ENCODE measurements at places on chromosomes 3 and 15.

DNA sequence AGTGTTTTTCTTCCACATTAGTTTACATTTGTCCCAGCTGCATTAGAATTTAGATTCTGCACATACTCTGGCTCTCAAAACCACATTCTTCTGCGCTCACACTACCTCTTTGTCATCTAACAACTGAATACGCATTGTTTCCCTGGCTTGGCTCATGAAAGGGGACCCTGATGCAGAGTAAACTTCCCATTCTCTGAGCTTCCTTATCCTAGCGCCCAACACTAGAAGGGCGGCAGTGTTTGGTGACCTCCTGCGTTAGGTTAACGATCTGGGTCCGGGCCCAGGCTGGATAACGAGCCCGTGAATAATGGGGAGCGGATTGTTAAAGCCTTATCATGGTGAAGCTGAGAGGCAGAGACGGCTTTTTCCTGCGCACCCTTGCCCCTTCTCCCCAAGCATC is 63.9 kb downstream of the ETV5 start:
- no peak for DNase-seq

DNA sequence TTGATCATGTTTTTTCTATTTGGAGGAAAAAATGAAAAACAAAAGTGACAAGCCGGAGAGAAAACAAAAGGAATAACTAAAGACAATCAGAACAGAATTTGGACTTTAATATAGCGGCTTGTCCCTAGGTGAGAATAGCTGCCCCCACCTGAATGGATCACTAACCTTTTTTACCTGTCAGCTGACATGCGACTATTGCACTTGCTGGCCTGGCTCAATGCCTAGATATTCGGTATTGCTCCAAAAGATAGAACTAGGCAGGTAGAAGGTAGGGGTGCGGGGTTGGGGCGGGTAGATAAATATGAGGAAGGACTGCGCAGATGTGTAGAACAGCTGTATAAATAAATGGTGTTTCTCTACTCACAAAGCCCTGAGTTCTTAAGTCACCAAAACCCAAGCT is 650 bp upstream of the MORC1 start:
- DNase-seq = no peak

- no peak for DNase-seq
Observed at GRCh38 chr15:22958487-22959280, 21.5 kb downstream of the CYFIP1 start.

DNA sequence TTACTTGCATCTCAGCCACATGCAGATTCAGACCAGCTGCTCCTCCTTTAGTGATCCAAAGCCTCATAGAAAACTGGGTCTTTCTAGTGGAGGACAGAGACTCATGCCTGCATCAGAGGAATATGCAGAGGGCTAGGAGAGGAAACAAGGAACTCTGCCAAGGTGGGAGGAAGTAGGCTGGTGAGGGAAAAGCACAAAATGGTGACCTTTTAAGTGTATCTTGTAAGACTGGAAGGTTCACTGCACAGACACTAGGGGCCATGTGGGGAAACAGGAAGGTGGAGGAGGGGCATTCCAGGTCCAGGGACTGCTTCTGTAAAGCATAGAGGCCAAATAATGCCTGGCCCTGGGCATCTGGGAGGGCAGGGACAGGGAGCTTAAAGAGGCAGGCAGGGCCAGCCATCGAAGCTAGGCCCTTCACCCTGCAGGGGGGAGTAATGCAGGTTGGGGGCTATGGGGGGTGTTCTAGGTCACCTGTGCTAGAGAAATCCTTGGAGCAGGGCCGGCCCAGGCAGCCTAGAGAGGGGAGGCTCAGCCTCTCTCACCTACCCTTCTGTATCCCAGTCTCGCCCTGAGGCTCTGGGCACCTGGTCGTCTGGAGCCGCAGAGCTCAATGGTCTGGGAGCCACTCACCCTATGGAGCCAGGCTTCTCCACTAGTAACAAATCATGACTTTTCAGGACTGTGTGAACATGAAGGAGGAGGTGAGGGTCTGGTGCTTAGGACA is 117.7 kb downstream of the DNAJB8 start:
- no peak for DNase-seq

DNA sequence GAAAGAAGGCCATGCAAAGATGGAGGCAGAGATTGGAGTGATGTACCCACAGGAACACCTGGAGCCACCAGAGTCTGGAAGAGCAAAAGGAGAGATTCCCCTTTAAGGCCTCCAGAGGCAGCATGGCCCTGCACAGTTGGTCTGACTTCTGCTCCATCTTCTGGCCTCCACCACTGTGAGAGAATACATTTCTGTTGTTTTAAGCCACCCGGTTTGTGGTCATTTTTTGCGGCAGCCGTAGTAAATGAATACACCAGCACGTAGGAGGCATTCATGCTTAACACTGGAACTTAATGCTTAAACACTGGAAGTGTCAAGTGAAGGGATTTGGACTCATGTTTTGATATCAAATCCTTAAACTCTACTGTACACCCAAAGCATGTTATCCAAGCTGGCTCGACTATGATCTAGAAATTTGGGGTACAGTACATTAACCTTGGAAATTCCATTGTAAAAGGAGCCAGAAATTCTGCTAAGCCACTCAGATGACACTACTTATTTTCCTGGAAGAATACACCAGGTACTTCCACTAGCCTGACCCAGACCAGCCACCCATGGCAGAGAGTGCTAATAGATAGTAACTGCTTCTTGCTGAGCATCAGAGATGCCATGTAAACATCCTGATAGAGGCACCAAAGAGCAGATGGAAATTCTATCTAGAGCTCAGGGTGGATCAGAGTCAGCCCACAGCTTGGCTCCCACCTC is 190.9 kb downstream of the ADAMTS9 start:
- DNase-seq = no peak

GRCh38 chr3:133491481-133492059 is 81.9 kb upstream of the CDV3 start:
- DNase-seq = no peak

GRCh38 chr15:90471126-90471525 is 58.6 kb upstream of the CRTC3 start:
- no peak for DNase-seq

- no peak for DNase-seq
Observed at GRCh38 chr3:172126741-172127140, 87.4 kb downstream of the FNDC3B start.

Data from CD4-positive, alpha-beta T cell treated with Interleukin-1 beta for 1 hour (primary cell).